ENCODE measurements at places on chromosomes 16 and 17. TPM values are rescaled to one million over a fixed set of nuclear protein-coding genes. Genes with fewer than 3 reads are reported as not detected.

Gene KIF2B
- total RNA-seq: not detected

Gene FKBP10
- 354 TPM for total RNA-seq

Gene SLC6A4
- total RNA-seq: 0.40 TPM

Gene UBALD2
- total RNA-seq: 3.4 TPM

Gene PRR15L
- total RNA-seq: not detected

Gene C16orf46
- 0.06 TPM for total RNA-seq

Gene ZNF48
- 5.8 TPM for total RNA-seq

Gene TBX4
- total RNA-seq: not detected

Gene RAD51D
- total RNA-seq: 8.9 TPM

Gene ABCC12
- not detected for total RNA-seq

Gene PABPN1L
- not detected for total RNA-seq

Gene PDPR
- 10.6 TPM for total RNA-seq

Gene EVI2A
- 9.9 TPM for total RNA-seq

Gene KRTAP4-5
- not detected for total RNA-seq

Gene CSH2
- total RNA-seq: not detected

Gene CCL4L2
- total RNA-seq: not detected

Gene PSMD12
- total RNA-seq: 28.1 TPM

Gene PROCA1
- total RNA-seq: 1.1 TPM

Gene CCL22
- not detected for total RNA-seq

Gene TMEM238L
- not detected for total RNA-seq
